Endothelial cell of umbilical vein (primary cell): ENCODE measurements at places on chromosomes 5 and 9.

DNA sequence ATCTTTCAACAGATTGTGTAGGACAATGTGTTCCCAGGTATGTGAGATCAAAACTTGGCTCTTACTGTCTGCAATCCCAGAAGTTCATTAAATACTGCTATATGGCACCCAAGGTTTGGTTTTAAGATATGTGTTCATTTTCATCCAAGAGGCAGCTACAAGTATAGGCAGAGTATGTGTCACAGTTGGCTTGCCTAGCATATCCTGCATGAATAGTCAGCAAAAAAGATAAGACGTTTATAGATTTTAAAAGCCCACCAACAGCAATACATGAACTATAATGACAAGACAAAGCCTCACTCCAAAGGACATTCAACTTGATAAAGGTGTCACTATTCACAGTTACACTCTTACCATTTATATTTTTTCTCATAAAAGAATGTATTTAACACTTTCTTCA is 99.1 kb downstream of the BNC2 start:
- no peak for DNase-seq

GRCh38 chr5:176362233-176362490 is 598 bp upstream of the KIAA1191 start:
- no peak for DNase-seq

GRCh38 chr9:16121601-16122286 is 568.9 kb downstream of the CCDC171 start:
- DNase-seq, result no peak

DNA sequence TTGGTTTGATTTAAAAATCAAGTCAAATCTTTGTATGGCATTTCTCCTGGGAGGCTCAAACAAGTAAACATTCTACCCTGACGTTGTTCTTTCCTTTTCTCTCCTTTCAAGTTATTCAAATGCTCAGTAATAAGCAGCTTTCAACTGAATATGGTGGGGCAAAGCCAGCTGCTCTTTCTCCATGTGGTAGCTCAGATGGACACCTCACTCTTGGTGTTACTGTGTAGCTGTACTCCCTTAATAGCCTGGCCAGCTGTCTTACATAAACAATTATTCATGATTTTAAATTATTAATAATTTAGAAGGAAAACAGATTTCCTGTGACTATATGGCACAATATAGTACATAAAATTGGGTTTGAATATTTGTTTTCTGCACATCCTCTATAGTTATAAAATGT is 165.2 kb downstream of the PDE4D start:
- no peak for DNase-seq

DNA sequence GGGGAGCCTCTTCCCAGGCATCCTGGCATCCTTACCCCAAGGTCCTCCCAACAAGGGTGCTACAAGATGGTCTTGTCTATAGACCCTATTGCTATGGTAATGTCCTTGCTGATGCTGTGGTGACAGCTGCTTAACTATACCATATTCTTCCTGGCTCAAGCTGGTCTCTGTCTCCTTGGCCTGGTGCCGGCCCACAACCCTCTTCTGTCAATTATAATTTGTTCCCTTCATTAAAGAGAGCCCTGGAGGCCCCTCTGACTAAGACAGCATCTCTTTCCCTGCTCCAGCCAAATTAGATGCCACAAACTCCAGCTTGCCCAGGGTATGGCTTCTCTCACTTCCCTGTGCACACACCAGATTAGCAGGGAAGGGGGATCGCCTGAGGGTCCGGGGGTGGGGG is 86.7 kb downstream of the PSD2 start:
- DNase-seq, result no peak

DNA sequence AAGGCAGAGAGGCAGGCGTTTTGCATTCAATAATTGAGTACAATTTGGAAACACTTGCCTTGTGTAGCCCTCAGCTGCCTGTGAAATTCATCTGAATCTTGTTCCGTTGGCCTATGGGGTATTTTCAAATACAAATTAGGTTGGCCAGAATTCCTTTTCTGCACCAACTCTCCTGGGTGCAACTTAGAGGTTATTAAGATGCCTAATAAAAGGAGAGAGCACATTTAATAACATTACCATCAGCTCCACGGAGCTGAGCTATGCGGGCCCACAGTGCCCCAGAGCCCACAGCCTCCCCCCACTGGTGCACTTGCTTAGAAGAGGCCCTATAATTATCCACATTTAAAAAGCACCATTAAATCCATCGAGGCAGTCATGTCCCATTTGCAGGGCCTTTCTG is 367.6 kb upstream of the CLINT1 start:
- no peak for DNase-seq

- DNase-seq, result no peak
Measured at GRCh38 chr9:20508242-20508641, 114.1 kb downstream of the MLLT3 start.

DNA sequence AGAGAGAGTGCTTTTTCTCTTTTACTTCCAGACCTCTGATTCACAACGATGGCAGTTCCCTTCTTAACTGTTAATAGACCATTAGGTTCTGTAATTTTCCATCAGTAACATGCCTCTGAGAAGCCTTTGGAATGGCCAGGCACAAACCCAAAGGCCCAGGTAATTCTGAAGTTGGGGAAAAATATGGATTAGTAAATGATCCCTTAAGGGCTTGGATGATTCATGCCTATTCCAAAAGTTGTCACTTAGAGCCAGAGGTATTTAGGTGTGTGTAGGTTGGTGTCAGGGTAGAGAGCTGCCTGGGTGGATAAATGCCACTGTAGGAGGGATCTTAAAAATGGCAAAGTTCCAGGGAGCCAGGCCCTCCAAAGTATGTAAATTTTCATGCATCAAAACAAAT is 228.8 kb downstream of the PLK2 start:
- no peak for DNase-seq

GRCh38 chr9:89632192-89632733 is 27.5 kb downstream of the GADD45G start:
- no peak for DNase-seq

- DNase-seq, result no peak
Measured at GRCh38 chr5:32625106-32625505, 39.7 kb downstream of the SUB1 start.
